ENCODE measurements at places on chromosomes 5 and 9.

- no peak for DNase-seq
Observed at GRCh38 chr9:107173422-107174180, 109.5 kb upstream of the RAD23B start.

- DNase-seq: no peak
Observed at GRCh38 chr9:94169968-94170367, 85.7 kb downstream of the PTPDC1 start.

- no peak for DNase-seq
Observed at GRCh38 chr9:70387663-70388062, 26.8 kb downstream of the KLF9 start.

GRCh38 chr5:107040907-107041306 lies 629.8 kb downstream of the EFNA5 start:
- DNase-seq: no peak

DNA sequence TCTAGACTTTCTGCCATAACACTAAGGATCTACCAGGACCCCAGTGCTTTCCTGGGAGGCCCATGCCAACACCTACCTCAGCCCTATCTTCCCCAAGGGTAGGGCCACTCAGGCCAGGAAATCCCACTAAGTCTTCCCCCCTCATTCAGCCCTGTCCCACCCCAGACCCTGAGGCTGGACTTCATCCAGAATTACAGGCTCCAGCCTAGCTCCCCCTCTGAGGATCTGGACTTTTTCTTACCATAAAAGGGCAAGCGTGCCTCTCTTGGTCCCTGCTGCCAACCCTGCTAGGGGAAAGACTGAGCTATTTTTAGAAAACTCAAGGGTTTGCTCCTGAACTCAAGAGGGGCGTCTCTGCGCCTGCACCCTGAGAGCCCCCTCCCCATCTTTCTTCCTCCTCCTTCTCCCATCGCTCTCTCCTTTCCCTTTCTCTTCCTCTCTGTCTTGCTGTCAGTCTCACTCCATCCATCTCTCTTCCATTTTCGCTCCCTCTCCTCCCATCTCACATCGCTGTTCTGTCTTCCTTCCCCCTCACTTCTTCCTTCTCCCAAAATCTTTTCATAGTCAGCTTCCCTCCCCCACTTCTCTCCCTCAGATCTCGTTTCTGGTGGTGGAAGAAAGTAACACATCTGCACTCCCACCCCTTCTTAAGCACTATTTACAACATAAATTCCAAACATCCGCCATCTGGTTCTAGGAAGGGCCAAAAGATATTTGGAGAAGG lies 38.1 kb upstream of the IL17B start:
- no peak for DNase-seq

Measured in GM12891 (cell line).